Activated CD8-positive, alpha-beta T cell treated with anti-CD3 and anti-CD28 coated beads for 36 hours (primary cell): ENCODE measurements at places on chromosomes 2 and 18.

DNA sequence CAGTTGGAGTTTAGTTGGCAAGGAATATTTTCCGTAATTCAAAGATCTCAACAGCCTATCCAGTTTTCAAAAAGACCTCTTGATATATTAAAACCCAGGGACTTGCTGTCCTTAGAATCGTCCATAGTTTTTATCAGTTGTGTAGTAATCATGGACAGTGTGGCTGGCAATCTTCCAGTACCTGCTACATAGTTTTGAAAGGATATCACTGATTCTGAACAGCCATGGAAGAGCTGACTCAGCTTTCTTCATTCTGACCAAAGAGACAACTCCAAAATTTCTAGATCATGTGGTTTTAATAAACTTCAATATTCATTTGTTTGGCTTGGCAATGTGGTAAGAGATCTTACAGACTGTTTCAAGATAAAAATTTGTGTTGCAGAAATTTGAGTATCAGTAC lies 616.7 kb downstream of the TDRD15 start:
- no peaks in the 10 kb centered on the region for H3K4me1 ChIP-seq
- H3K27me3 ChIP-seq = no peaks in the 10 kb centered on the region
- H3K36me3 ChIP-seq = no peaks in the 10 kb centered on the region
- no peak for DNase-seq
- no peak overlapping the region for H3K4me3 ChIP-seq

- H3K4me1 ChIP-seq = peaks cover 7% of the 10 kb centered on the region
- peaks cover 11% of the 10 kb centered on the region for H3K36me3 ChIP-seq
- no peak overlapping the region for H3K4me3 ChIP-seq
- no peak overlapping the region for H3K27ac ChIP-seq
- H3K27me3 ChIP-seq = no peaks in the 10 kb centered on the region
These were observed 40.7 kb upstream of the C2orf66 start for GRCh38 chr2:196849895-196850294.

DNA sequence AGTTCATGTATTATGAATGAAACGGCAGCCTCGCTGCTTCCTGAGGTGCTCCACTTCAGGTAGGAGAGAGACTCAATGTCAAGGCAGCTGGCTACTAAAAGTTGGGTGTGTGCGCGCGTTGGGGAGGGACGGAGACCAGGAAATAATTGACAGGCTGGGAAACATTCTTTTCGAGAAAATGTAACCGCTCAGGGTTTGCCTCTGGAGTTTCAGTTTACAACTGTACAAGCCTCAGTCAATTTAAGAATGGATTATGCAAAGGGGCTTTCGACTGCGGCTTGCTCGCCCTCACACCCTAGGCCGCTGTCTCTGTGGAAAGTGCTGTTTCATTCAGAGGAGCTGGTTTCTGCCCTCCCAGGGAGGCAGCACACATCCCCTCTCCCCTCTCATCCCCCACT lies 4.4 kb upstream of the SPRED2 start:
- peak overlapping the region; percentile 34 for H3K27ac ChIP-seq
- peaks cover 51% of the 10 kb centered on the region for H3K27me3 ChIP-seq
- peaks cover 18% of the 10 kb centered on the region for H3K4me1 ChIP-seq
- peak overlapping the region; percentile 81 for H3K4me3 ChIP-seq
- DNase-seq = peak; percentile 77

DNA sequence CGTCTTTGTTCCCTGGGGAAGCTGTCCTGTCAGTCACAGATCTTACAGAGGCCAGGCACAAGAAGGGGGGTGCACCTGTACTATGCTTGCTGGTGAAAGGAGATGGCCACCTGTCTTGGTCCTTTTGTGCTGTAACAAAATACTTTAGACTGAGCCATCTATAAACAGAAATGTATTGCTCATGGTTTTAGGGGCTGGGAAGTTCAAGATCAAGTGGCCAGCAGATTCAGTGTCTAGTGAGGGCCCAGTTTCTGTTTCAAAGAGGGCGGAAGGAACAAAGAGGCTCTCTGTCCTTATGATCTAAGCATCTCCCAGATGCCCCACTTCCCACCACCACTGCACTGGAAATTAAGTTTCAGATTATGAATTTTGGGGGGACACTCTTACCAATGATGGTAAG lies 35.5 kb upstream of the RPL37A start:
- peaks cover 3% of the 10 kb centered on the region for H3K36me3 ChIP-seq
- no peak overlapping the region for H3K4me3 ChIP-seq
- no peaks in the 10 kb centered on the region for H3K27me3 ChIP-seq
- H3K4me1 ChIP-seq = no peaks in the 10 kb centered on the region
- no peak for DNase-seq

- no peak overlapping the region for H3K4me3 ChIP-seq
- H3K4me1 ChIP-seq = no peaks in the 10 kb centered on the region
- H3K27me3 ChIP-seq = peaks cover 4% of the 10 kb centered on the region
These were observed 115.6 kb downstream of the AP1S3 start for GRCh38 chr2:223721746-223722145.

- no peaks in the 10 kb centered on the region for H3K4me1 ChIP-seq
- peaks cover 3% of the 10 kb centered on the region for H3K27me3 ChIP-seq
- no peaks in the 10 kb centered on the region for H3K36me3 ChIP-seq
- no peak overlapping the region for H3K4me3 ChIP-seq
These were observed 106.8 kb downstream of the HRH4 start for GRCh38 chr18:24567199-24567598.

- no peak overlapping the region for H3K27ac ChIP-seq
- H3K36me3 ChIP-seq = no peaks in the 10 kb centered on the region
- H3K4me3 ChIP-seq = no peak overlapping the region
- H3K27me3 ChIP-seq = no peaks in the 10 kb centered on the region
- H3K4me1 ChIP-seq = no peaks in the 10 kb centered on the region
These were observed 113.8 kb upstream of the UXS1 start for GRCh38 chr2:106307860-106308259.

DNA sequence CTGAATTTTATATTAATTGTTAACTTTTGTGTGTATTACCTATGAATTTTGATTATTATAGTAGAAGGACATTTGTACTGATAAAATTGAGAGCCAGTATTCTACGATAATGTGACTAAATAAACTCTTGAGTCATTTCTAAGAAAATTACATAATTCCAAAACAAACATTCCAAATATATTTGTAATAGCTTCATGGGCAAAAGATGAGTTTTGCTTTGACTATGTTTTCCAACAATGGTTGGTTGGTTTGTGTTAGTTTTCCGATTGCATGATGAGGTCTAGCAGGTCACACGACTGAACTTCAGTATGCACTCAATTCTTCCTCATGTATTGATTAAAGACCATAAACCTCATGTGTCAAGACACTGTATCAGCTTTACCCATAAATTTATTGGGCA lies 71.7 kb upstream of the WDR75 start:
- H3K4me3 ChIP-seq = no peak overlapping the region
- peaks cover 6% of the 10 kb centered on the region for H3K4me1 ChIP-seq
- H3K36me3 ChIP-seq = no peaks in the 10 kb centered on the region
- H3K27ac ChIP-seq = no peak overlapping the region
- no peak for DNase-seq

DNA sequence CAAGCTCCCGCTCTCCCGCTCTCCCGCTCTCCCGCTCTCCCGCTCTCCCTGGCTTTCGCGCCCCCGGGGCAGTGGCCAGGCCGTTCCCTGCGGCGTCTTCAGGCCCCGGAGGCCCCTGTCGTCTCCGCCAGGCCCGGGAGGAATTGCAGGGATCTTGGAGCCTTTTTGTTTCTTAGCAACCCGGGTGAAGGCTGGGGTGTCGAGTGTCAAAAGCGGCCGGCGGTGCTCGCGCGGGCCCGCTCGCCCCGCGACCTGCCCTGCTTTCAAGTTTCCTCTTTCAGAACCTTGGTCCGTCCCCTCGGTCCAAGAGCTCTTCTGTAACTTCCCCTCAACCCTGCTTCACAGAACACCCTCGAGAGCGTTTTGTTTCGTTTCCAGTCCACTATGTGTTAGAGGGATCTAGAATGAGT lies 1.4 kb downstream of the RNF138 start:
- H3K4me3 ChIP-seq = peak overlapping the region; percentile 97
- peak; percentile 40 for DNase-seq
- peaks cover 40% of the 10 kb centered on the region for H3K4me1 ChIP-seq

DNA sequence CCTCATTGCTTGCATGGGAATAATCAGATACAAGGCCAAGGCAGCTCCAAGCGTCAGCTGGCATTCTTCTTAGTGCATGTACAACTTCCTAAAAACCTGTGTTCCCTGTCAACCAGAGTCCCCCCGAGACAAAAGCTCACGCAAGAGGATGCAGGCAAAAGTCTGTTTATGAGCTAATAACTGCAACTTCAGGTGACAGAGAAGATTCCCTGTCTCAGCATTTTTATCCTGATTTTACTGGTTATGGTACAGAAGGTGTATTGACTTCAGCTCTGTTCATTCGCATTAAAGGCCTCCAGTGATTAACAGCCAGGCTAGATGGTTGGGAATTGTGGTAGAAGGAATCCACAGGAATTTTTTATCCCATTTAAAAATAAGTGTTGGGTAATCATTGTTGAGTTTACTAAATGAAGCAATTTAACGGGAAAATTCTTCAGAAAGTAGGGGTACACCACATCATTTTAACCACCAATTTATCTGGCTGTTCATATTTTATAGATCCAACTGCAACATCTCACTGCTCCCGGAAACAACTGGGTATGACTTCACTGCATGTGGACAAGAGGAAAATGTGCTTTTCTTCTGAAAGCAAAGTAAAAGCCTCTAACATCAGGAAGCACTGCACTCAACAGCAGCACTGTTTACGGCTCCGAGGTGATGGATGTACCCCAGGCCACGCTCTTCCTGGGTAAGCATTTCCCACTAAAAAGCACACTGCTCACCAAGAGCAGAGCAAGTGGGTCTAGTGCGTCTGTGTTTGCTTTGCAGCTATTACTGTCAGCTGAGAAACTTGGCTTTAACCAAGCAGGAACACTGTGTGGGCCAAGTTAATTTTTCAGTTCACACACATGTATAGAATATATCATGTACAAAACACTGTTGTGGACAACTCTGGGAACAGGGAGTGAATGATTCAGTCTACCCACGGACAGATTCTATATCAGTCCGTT lies 31.9 kb downstream of the CCBE1 start:
- no peak overlapping the region for H3K27ac ChIP-seq
- H3K4me1 ChIP-seq = no peaks in the 10 kb centered on the region

- no peak for DNase-seq
- H3K4me1 ChIP-seq = no peaks in the 10 kb centered on the region
- H3K27ac ChIP-seq = no peak overlapping the region
- H3K36me3 ChIP-seq = no peaks in the 10 kb centered on the region
- H3K4me3 ChIP-seq = no peak overlapping the region
These were observed 779.2 kb downstream of the CNTNAP5 start for GRCh38 chr2:124804014-124804940.

DNA sequence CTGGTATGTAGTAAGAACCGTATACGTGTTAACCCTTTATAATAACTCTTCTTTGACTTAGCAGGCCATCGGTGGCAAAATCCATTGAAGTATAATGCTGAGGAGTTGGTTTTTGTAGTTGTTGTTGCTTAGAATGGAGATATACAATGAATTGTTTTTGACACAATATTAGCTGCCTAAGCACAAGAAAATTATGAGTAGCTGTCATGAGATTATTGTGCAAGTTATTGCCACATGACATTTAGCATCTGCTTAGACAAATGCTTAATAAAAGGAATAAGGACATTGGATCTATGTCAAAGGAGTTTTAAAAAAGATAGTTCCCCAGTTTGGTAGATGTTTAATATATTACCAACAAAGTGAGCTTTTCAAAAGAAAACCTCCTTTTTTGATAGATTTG lies 59.9 kb downstream of the ABCB11 start:
- H3K27ac ChIP-seq = no peak overlapping the region
- no peaks in the 10 kb centered on the region for H3K36me3 ChIP-seq
- no peaks in the 10 kb centered on the region for H3K27me3 ChIP-seq
- DNase-seq = no peak
- no peak overlapping the region for H3K4me3 ChIP-seq
- no peaks in the 10 kb centered on the region for H3K4me1 ChIP-seq

- H3K27ac ChIP-seq = no peak overlapping the region
- H3K4me1 ChIP-seq = no peaks in the 10 kb centered on the region
- H3K36me3 ChIP-seq = peaks cover 19% of the 10 kb centered on the region
- no peak for DNase-seq
- no peaks in the 10 kb centered on the region for H3K27me3 ChIP-seq
These were observed 217.6 kb downstream of the HDAC4 start for GRCh38 chr2:239182981-239183791.

GRCh38 chr2:120279708-120280107 lies 27.1 kb downstream of the RALB start:
- no peak overlapping the region for H3K4me3 ChIP-seq
- no peak overlapping the region for H3K27ac ChIP-seq
- H3K4me1 ChIP-seq = peaks cover 2% of the 10 kb centered on the region
- no peaks in the 10 kb centered on the region for H3K27me3 ChIP-seq

DNA sequence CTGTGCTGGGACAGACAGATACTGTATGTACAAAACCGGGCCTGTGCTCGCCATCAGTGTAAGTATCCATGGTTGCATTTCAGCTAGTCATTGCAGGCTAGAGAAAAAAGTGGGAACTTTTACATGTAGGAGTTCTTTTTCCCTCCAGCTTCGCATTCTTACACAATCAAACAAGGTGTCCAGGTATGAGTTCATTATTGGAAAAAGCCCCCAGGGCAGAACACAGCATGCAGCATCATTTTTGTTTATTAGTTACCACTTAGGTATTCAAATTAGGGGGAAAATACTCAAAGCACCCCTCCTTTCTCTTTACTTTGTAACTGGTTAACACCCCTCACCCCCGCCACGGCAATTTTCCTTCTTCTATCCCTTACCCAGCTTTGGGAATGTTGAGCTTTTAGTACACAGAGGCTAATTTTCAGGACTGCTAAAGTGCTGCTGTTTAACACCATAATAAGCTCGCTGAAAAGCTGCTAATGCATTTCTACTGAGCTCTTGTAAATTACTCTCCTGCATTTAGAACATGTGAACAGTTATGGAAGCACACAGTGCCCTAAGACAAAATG lies 13.6 kb downstream of the UPP2 start:
- no peaks in the 10 kb centered on the region for H3K36me3 ChIP-seq
- H3K4me3 ChIP-seq = no peak overlapping the region
- H3K4me1 ChIP-seq = no peaks in the 10 kb centered on the region
- DNase-seq = no peak
- H3K27me3 ChIP-seq = no peaks in the 10 kb centered on the region

DNA sequence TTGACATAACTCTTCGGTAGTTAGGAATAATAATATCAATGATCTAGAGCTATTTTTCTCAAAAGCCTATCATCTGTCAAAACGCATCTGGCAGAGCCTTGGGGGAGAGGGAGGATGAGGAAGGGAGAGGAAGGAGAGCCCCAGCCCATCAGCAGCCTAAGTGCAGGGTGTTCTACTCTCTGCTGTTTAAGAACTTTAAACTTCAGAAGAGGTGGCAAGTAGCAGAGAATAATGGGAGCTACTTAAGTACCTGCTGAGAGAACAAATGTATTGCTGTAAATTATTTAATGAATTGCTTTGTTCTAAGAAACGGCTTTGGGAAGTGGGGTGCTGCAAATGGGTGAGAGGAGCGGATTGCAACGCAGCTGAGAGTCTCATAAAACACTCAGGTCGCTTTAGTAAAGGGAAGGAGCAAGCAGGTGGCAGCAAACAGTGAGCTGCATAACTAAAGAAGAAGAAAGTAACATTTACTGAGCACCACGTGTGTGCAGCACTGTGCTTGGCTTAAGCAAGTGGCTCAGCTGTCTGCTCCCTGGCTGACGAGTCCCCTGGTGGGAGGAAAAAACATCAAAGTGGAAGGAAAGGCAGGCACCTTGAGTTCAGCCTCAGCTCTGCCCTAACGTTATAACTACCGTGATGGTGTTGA lies 26.3 kb upstream of the SH3RF3 start:
- peaks cover 12% of the 10 kb centered on the region for H3K4me1 ChIP-seq
- no peak overlapping the region for H3K27ac ChIP-seq
- H3K4me3 ChIP-seq = no peak overlapping the region
- H3K36me3 ChIP-seq = no peaks in the 10 kb centered on the region
- H3K27me3 ChIP-seq = no peaks in the 10 kb centered on the region
